ENCODE measurements at places on chromosomes 3 and 15.

- DNase-seq: no peak
These were observed 236.7 kb downstream of the ADAMTS17 start for GRCh38 chr15:100105101-100105500.

- DNase-seq: no peak
These were observed 1010.0 kb downstream of the SQOR start for GRCh38 chr15:46644501-46645481.

GRCh38 chr3:9613056-9613748 lies 36.1 kb upstream of the MTMR14 start:
- DNase-seq: no peak

DNA sequence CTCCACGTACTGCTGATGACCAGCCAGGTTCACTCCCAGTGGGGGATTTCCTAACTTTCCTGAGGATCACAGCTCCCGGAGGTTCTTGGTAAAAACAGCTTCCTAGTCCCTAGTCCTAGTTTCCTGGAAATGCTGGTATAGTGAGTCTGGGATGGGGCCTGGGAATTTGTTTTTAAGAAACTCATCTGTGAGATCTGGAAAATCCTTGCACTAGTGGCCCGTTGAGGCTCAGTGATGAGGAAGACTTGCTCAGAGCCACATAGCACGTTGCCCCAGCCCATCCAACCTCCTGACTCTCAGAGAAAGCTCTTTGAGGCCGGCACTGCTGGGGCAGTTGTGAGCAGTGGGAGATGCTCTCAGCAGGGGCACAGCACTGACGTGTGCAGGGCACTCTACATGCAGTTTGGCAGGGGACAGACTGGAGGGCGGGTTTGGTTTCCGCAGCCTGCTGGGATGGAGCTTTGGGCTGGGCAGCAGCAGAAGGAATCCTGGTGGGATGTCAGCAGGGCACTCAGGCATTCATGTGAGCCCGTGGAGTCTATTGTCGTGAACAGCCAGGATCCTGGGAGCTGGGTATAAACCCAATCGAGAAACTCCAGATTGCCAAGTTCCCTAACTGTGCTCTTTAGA lies 31.6 kb downstream of the SAXO2 start:
- peak; percentile 65 for DNase-seq

GRCh38 chr3:135023996-135024658 lies 229.1 kb downstream of the EPHB1 start:
- no peak for DNase-seq

GRCh38 chr3:179882292-179882691 lies 154.4 kb downstream of the PEX5L start:
- DNase-seq: no peak

GRCh38 chr15:51770902-51771301 lies 19.5 kb downstream of the TMOD2 start:
- DNase-seq: no peak

GRCh38 chr3:52248816-52249547 lies 3.4 kb downstream of the PPM1M start:
- DNase-seq: no peak

Data from brain pericyte (primary cell).